ENCODE measurements at places on chromosomes 12 and 14.
A peak's percentile ranks its signal among the peaks of the same experiment; 100 is the strongest.

DNA sequence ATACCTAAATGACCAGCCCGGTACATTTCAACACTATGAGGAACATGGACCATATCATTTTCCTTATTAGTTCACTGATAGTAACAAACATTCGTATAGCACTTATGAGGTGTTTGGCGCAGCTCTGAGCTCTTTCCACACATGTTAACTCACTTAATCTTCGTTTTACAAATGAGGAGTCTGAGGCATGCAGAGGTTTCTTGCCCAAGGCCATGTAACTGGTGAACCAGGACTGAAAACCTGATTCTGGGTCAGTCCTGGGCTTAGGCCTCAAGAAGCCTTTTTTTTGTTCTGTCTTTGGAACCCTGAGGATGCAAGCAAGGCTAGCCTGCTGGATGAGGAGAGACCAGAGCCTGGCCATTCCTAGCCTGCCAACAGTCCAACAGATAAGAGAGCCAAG lies 55.0 kb downstream of the C14orf132 start:
- DNase-seq = no peak

DNA sequence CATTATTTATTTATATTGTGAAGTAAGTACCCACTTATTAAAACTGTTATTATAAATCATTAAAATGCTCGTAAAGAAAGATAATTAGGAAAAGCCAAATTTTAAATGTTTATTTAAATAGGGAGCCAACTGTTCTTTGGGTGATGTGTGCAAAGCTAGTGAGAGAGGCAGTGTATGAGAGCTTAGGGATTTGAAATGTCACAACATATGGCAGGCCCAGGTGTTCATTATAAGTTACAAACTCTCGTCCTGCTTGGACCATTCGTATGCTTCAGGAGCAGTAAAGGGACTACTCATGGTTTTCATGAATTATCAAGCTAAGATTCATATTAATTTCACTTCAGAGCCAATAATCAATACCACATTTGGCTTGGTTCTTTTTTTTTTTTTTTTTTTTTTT lies 154.5 kb downstream of the TGFB3 start:
- no peak for DNase-seq

DNA sequence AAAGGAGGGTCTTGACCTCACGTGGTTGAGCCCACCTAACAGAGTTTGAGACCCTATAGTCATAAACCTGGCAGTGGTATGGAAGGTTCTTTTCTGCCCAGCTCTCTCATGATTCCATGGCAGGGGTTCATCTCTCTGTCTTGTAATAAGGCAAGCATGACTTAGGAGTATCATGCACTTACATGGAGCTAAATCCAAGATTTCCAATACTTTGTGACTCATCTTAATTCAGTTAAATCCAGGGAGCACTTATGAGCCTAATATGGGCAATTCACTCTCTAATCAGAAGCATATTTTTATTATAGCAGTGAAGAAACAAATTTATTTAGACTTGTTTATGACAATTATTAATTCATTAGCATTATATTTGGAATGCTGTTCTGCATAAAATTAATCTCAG lies 131.8 kb upstream of the CPSF6 start:
- DNase-seq = no peak

- no peak for DNase-seq
These were observed 7.8 kb downstream of the C1RL start for GRCh38 chr12:7101047-7101693.

DNA sequence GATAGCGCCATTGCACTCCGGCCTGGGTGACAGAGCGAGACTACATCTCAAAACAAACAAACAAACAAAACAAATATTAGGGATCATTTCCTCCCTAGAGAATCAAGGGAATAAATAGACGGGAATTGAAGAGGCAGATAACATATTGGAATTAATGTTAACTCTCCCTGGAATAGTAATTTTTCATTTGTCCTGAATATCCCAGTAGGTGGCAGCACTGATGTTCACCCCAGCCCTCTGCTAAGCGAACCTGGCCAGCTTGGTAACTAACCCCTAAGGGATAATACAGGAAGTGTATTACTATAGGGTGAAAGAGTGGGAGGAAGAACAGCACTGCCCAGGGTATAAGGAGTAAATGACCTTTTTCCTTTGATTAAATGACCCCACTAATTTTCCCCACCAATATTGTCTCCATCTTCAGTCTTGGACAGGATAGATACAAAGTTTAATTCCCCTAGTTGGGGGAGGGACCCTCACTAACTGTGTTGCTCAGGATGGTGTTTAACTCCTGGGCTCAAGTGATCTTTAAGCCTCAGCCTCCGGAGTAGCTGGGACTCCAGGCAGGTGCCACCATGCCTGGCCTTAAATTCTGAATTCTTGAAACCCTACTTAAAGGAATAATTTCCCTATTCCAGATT lies 40.5 kb downstream of the SLC2A14 start:
- no peak for DNase-seq

GRCh38 chr14:58826845-58827686 lies 189.3 kb downstream of the DACT1 start:
- DNase-seq = no peak

- no peak for DNase-seq
These were observed 15.4 kb upstream of the BEST3 start for GRCh38 chr12:69714542-69714941.

GRCh38 chr12:131443019-131444000 lies 267.6 kb upstream of the SFSWAP start:
- no peak for DNase-seq

DNA sequence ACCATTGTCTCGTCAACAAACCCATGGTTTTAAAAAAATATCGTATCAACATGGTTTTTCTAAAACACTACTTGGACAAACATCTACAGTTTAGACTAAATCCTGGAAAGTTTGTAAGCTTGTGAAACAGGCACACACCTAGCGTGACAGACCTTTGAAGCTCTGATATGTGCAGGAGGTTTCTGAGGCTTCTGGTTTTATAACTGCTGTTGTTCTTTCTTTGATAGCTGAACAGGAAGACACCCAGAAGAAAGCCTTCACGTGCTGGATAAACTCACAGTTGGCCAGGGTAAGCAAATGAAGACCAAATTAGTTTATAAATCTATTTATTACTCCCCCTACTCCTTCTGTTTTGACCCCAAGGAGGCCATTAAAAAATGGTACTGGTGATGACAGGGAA lies 87.6 kb downstream of the SYNE2 start:
- DNase-seq = no peak

GRCh38 chr14:81584495-81584894 lies 50.8 kb upstream of the SEL1L start:
- no peak for DNase-seq

- no peak for DNase-seq
These were observed 30.9 kb upstream of the ANKRD9 start for GRCh38 chr14:102540315-102541028.

GRCh38 chr14:90419200-90419599 lies 22.4 kb downstream of the CALM1 start:
- DNase-seq = no peak

- no peak for DNase-seq
These were observed at the start of gene KCNA5 for GRCh38 chr12:5043589-5044419. TSS of gene KCNA5 (plus strand) at chr12:5043879. CDS start at chr12:5044148, 269 bp downstream.

DNA sequence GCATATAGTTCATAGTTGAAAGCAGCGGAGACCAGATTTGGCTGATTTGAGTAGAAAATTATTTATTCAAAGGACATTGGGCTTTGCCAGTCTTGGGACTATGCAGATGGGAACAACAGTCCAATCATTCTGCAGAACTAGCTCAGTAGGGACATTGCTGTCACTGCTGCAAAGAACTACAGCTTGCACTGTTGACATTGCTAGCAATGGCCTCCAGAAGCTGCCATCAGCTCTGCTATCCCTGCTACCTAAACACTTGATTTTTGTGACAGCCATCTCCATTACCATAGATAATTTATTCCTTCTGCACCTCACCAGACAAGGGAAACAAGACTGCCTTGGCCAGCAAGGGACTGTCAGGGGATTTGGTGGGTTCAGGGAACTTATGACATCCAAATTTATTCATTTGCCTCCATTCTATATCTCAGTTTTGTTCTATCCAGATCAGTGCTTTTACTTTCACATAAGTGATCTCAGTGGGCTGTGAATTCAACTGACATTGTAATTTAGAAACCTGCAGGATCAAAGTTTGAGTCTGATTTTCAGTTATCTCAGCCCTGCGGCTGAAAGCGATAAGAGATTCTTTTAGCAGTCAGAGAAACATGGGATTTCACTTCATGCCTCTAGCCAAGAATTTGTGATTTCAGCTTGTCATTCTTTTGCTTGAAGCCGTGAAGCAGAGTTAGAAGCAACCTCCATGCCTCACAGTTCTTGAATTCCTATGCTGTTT lies 136.7 kb upstream of the FBXO33 start:
- DNase-seq = no peak

- no peak for DNase-seq
These were observed 713.2 kb downstream of the FLRT2 start for GRCh38 chr14:86243158-86243557.

GRCh38 chr12:76144245-76144549 lies 59.7 kb upstream of the NAP1L1 start:
- DNase-seq = peak; percentile 5

GRCh38 chr12:20289520-20289919 lies 78.8 kb upstream of the PDE3A start:
- DNase-seq = no peak

DNA sequence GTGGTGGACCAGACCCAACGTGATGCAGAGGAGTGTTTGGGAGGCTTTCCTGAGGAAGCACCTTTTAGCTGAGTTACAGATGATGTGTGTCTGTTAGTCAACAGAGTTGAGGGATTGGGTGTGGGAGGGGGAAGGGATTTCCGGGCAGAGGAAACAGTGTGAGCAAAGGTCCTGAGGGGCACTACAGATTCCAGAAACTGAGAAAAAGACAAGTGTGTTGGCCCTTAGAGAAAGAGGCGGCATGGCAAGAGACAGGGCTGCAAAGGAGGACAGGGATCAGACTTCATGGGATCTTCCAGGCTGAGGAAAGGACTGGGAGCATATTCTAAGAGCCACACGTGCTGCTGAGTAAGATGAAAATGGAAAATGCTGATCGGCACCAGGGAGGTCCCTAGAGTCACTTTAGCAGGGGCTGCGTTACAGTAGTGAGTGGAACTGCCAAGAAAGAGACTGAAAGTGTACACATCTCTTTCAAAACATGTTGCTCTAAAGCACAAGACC lies 9.4 kb upstream of the RPS6KL1 start:
- DNase-seq = no peak

GRCh38 chr14:95227279-95227860 lies 70.0 kb upstream of the DICER1 start:
- no peak for DNase-seq

- no peak for DNase-seq
These were observed 183.8 kb upstream of the HMGA2 start for GRCh38 chr12:65640489-65640901.

DNA sequence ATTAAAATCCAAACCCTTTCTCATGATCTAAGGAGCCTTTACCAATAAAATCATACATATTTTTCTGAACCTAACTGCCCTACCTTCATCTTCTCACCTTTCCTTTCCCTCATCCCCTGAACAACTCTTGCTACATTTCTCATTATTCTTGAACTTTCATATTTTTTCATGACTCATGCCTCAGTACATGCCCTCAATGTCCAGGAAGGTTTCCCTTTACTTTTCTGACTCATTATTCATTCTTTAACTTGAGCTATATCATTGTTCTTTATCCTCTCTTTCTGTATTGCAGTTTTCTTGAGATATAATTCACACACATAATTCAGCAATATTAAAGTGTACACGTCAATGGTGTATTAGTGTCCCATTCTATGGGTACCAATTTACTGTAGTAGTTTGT lies 231.0 kb downstream of the ALG10B start:
- no peak for DNase-seq

- peak; percentile 65 for DNase-seq
These were observed 5.1 kb upstream of the ZNF839 start for GRCh38 chr14:102314242-102315011.

- no peak for DNase-seq
These were observed 8.3 kb downstream of the MEG3 start for GRCh38 chr14:100834082-100834793.

DNA sequence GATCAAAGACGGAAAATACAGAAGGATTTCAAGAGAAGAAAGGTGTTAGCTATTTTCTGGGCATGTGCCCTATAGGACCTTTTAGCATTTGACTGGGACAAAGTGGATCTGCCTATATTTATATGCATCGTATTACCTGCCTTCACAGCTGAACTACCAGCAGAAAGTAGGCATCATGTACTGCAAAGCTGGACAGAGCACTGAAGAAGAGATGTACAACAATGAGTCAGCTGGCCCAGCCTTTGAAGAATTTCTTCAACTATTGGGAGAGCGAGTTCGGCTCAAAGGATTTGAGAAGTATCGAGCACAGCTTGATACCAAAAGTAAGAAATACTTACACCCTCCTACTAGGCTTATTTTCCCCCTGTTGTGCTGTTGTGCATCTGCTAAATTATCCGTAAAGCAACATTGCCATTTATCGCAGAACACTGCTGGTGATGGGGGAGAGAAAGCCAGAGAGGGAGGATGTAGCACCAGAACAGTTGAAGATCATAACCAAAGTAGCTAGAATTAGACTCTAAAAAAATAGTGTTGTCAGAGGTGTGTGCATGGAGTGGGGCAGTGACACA lies 282.0 kb upstream of the RGS6 start:
- DNase-seq = no peak

DNA sequence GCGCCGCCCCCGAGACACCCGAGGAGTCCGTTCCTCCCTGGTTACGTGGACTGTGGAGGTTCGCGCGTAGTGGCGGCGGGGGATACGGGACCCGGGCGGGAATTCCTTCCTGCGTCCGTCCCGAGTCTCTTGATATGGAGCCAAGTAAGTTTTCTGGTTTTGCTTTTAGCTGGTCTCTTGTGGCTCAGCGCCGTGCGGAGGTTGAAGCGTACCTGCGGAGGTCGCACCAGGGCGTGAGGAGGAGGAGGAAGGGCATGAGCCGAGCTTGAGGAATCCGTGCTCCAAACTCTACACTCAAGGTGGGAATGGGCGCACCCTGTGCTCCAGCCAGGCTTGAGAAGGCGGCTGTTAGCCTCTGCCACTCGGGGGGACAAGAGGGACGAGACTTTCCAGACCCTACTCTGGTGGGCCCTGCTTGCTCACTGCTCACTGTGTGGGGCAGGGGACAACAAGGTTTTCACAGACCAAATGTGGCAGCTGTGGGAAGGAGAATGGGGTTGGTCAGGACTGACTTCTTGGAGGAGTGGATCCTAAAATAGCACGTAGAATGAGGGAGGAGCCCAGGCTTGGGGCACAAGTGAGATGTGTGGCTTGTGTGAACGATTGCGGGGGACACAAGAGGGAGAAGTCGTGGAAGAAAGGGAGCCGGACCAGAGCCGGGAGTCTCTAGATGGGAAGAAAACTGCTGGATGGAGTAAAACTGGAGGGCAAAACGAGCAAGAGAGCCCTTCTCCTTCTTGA lies 577 bp downstream of the ATG101 start:
- no peak for DNase-seq

DNA sequence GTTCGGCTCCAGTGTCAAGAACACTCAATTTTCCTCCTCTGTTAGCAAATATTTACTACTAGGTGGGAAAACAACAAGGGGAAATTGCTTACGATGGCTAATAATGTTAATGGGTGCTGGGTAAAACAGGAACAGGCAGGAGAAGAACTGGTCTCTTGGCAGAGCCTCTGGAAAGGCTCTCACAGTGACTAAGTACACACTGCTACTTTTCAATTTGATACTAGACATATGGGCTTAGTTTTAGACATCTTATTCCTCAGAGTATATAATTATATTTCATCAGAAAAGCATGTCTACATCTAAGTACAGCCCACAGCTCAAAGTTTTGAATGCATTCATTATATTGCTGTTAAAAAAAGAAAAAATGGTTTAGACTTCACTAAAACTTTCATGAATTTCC lies 65.4 kb upstream of the SAV1 start:
- DNase-seq = no peak

GRCh38 chr14:55980970-55981369 lies 137.2 kb upstream of the PELI2 start:
- no peak for DNase-seq
